ENCODE measurements at places on chromosomes 6 and 20.

GRCh38 chr6:56933650-56934049, 21.3 kb upstream of the BEND6 start:
- no peak for DNase-seq

- DNase-seq = peak; percentile 64
Measured at GRCh38 chr6:41707565-41708200, 27.7 kb downstream of the TFEB start.

DNA sequence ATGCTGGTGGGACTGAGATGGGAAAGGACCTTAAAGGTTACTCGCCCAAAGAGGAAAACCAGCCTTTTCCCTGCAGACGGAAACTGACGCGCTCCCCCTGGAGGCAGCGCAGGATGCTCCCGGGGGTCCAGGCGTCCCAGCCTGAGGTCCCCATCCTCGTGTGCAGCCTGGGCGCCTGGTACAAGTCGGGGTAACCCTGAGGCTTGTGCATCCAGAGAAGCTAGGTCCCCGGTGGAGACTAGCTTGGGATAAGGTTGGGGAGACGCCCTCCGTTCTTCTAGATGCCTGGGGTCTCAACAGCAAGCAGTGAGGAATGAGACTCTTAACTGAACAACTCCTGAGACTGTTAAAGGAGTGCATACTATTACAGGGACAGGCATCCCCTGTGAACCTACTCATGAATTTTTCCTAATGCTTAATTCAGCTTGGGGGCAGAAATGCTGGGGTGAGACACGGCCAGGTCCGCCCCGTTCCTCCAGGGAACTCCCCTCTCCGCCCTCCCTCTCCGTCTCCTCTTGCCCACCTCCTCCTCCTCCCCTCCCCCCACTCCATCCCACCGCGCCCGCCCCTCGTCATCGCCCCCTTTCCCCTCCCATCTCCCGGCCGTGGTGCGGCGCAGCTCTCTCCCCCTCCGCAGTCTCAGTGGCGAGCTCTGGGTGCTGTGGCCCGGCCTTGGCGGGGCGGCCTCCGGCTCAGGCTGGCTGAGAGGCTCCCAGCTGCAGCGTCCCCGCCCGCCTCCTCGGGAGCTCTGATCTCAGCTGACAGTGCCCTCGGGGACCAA, at the start of gene PRSS35:
Gene PRSS35 (plus strand): TSS at position 634 of the 781 bp plus-strand sequence. CDS start 10,908 bp downstream, outside the sequence.
- DNase-seq = peak; percentile 13

DNA sequence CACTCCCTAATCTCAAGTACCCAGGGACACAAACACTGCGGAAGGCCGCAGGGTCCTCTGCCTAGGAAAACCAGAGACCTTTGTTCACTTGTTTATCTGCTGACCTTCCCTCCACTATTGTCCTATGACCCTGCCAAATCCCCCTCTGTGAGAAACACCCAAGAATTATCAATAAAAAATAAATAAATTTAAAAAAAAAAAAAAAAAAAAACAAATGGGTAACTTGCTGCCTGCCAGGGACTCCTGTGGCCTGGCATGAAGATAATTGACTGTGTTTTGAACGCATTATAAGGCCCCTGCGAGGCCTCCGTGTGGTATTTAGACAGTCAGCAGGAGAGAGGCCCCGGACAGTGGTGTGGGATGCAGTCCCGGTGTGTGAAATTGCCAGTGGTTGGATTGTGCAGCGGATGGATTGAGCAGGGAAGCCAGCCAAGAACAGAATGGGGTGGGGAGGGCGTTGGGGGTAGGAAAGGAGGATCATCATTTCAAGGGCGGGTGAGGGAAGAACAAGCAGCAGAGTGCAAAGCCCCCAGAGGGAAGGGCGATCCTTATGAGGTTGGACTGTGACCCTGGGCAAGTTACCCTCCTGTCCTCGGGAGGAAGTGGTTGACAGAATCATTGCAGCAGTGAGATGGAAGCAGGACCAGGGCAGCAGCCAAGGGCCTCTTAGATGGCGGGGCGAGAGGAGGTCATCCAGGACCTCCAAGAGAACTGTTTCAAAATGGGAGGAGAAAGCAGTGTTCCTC, 43.3 kb downstream of the PPARD start:
- no peak for DNase-seq

DNA sequence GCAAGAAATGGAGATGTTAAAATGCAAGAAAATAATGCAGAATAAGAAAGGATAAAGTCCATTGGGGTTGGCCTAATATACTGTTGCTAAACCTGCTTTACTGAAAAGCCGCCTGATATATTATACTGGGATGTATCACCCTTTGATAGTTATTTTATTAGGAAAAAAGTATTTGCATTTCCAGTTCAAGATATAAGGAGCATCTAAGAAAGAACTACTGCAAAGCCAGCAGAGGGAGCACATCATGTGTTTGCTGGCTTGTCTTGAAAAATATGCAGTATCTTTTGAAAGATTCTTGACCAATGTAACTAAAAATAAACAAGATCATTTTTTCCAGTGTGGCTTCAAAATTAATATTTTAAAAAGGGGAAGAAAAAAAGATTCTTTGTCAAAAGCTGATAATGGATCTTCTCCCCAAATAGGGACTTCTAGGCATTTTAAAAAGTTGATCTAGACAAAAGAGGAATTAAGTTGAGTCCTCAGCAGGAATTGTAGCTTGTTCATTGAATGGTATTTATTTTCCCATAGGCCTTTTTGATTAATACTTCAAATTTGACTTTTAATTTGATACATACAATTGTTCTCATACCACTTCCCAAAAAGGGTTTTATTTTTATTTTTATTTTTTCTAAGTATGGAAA, 214.9 kb downstream of the ZFAND3 start:
- DNase-seq = peak; percentile 43

DNA sequence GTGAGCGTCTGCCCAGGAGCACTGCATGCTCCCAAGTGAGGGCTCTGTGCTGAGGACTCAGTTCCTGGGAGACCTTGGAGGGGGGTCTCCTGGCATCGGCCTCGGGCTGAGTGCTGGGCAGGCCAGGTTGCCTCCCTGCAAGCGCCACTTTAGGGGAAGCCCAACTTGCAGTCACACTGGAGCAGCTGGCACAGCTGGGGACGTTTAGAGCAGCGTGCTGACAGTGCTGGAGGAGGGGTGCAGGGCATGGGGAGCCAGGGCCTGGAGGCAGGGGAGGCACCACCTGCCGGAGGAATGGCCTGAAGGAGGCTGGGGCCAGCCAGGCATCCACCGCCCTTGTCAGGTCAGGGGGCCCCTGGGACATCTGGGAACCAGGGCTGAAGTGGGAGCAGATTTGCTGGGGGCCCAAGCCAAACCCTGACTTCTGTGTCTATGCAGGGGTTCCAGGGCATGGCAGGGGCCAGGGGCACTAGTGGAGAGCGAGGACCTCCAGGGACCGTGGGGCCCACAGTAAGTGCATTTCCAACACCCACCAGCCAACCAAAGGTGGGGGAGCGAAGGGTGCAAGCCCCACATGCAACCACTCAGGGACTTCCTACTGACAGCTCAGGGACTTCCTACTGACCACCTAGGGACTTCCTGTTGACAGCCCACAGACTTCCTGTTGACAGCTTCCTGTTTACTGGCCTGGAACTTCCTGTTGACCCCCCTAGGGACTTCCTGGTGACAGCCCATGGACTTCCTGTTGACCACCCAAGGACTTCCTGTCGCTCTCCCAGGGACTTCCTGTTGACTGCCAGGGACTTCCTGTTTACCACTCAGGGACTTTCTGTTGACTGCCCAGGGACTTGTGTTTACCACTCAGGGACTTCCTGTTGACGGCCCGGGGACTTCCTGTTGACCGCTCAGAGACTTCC, 33.6 kb downstream of the COL20A1 start:
- no peak for DNase-seq

- DNase-seq = no peak
Measured at GRCh38 chr20:56689852-56690485, 60.9 kb downstream of the TFAP2C start.

- peak; percentile 69 for DNase-seq
Measured at GRCh38 chr6:127341471-127342202, 1.8 kb downstream of the ECHDC1 start.

DNA sequence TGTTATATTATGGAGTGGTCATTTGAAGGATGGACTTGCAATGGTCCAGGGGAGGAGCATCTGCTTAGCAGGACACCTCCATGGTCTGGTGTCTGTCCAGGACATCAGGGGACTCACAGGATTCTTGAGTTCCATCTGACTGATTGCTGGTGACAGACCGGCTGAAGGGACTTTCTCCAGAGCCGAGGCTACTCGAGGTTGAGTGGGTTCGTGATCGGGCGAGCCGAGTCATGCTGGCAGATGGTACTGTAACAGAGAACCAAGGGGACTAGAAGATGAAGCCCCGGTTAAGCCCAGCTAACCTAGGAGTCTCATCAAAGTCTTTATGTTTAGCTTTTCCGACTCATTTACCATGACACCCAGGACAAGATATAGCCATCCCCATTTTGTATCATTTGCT, 7.5 kb upstream of the SLA2 start:
- no peak for DNase-seq

- DNase-seq = no peak
Measured at GRCh38 chr6:134182528-134182927, 130.1 kb upstream of the SLC2A12 start.

DNA sequence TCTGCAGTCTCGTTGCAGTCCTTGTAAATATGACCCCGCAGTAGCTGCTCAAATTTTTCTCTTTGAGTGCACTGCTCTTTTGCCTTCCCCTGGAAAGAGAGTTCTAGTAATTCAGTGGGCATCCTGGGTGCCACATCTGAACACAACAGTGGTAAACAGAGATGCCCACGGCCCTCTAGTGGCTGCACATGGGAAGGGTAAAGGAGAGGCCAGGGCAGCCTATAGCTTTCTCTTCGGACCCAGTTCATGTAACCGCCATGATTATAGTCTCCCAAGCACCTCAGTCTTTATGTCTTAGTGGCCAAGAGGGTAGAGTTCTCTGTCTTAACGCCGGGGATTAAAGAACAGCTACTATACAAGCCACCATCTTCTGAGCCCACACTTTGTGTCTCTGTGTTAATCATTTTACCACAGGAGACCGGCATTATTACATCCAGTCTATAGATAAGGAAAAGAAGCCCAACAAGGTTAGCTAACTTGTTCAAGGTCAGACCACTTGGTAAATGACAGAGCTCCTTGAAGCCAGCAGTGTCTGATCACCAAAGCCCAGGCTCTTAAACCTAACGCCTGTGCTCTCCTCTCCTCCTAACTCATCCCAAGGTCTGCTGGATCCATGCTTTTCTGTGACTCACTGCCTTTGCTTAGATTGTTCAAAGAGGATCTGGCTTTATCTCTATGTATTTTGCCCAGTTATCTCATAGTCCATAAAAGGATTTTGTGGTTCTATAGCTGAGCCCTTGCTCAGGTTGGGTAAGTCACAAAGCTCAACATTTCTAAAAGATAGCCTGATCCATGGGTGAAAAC, 81.8 kb downstream of the ISM1 start:
- DNase-seq = peak; percentile 54

GRCh38 chr20:25470045-25470444, 62.6 kb downstream of the GINS1 start:
- DNase-seq = peak; percentile 49

DNA sequence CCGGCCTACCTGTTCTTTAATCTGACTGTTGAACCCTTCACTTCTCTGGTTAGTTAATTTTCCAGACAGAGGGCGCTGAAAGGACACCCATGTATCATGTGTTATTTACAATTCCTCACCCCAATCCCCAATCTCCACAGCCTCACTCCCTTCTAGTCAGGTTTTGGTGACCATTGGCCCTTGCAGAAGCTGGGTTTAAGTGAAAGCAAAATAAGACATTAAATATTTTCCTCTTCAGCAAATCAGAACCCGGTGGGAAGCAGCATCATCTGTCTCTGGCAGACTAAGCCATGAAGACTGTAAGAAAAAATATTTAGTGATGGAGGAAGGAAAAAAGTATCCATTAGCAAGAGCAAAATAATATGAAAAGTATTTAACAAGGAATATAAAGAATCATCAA, 9.4 kb upstream of the HLA-DQA1 start:
- DNase-seq = peak; percentile 87

GRCh38 chr20:44582311-44583025, at the start of gene PKIG:
Gene PKIG, plus strand, starts transcription at chr20:44582579. Its CDS starts 31,978 bp downstream, at chr20:44614557.
- DNase-seq = peak; percentile 47

DNA sequence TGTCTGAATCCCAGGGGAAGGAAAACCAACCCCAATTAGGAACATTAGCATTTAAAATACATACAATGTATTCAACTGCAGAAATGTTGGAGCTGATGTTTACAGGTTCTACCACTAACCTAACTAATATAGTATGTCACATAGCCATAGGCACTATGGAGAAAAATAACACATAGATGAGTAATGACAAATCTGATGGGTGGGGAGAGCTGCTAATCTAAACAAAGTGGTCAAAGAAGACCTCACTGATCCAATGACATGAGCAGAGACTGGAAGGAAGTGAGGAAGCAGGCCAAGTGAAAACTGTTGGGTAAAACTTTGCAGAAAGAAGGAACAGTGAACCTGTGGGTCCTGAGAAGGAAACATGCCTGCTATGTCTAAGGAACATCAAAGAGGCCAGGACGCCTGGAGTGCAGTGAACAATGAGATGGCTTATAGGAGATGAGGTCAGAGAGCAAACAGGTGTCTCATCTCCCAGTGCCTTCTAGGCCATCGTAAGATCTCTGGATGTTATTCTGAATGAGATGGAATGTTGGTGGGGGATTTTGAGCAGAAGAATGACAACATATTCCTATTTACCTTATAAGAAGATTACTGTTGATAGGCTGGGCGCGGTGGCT, 135.7 kb downstream of the ALDH8A1 start:
- no peak for DNase-seq

DNA sequence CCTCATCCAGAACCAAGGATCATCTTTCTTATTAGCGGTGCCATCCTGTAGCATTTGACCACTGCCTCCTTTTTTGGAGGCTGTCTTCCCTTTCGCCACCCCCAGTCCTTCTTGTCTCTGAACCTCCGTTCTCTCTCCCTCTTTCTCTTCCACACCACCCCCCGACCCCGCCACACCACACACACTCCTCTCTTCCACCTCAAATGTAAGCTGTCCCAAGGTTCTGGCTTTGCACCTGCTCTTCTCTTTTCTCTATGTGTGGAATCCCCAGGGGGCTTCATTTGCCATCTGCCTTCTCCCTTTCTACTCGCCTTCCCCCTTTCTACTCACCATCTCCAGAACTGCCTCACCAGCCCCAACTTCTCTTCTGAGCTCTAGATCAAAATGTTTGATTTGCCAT, 111.3 kb upstream of the CDYL start:
- no peak for DNase-seq

DNA sequence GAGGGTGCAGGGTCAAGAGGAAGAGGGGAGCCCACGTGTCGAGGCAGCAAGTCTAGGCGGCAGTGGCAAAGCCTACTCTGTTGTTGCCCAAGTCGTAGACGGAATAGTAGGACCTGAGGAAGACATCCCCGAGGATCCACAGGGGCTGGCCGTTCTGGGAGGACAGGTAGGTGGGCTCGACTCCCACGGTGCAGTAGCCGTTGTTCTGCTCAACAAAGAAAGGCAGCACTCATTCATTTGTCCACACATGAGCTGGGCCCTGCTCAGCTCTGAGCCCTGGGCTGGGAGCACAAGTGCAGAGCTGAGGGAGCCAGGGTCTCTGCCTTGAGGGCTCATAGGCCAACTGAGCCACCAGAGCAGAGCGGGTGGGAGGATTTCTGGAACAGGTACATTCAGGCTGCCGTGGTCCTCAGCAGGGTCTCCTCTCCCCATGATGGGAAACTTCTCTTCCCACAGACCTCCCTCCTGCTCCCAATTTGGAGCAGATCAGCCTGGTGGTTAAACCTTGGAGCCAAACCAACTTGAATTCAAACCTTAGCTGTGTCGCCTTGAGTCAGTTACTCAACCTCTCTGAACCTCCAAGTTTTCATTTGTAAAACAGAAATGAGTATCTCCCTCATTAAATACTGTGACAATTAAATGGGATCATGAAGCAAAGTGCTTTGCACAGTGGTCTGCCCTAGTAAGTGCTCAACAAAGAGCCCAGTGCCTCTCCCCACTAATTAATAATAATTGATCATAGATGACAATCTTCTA, 1.6 kb upstream of the TFEB start:
- no peak for DNase-seq
